ENCODE measurements at places on chromosomes 6 and 20. TPM values are rescaled to one million over a fixed set of nuclear protein-coding genes. Genes with fewer than 3 reads are reported as not detected.

TRPC4AP gene
- total RNA-seq = 122 TPM

GRCh38 chr6:35076997-35077712 is 64.0 kb downstream of the TCP11 start:
- H3K27ac ChIP-seq = no peak overlapping the region
- H3K27me3 ChIP-seq = no peaks in the 10 kb centered on the region
- H3K4me1 ChIP-seq = no peaks in the 10 kb centered on the region
- H3K36me3 ChIP-seq = peaks cover 10% of the 10 kb centered on the region

TMEM244 gene
- total RNA-seq = not detected

GRCh38 chr6:153340568-153340967 is 209.5 kb upstream of the RGS17 start:
- no peak overlapping the region for H3K4me3 ChIP-seq
- no peaks in the 10 kb centered on the region for H3K27me3 ChIP-seq
- H3K27ac ChIP-seq = no peak overlapping the region
- no peaks in the 10 kb centered on the region for H3K36me3 ChIP-seq

VAPB gene
- 56.3 TPM for total RNA-seq

DNA sequence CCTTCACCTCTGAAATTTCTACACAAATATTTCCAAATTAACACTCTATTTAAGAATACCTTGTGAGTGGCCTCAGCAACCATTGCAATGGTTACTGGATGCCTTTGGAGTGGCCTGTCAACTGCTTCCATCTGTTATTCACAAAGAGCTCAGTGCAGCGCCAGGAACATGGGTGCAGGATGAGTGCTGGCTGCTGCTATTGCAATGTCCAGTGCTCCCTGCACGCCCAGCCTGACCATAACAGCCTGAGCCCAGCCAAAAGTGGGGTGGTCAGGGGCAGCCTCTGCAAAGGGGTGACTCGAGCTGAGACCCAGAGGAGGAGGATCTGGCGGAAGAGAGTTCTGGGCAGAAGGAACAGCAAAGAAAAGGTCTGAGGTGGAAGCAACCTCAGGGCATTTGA is 18.4 kb downstream of the CASS4 start:
- H3K36me3 ChIP-seq = no peaks in the 10 kb centered on the region
- H3K27me3 ChIP-seq = peaks cover 10% of the 10 kb centered on the region
- H3K4me3 ChIP-seq = no peak overlapping the region
- no peak overlapping the region for H3K27ac ChIP-seq
- peaks cover 2% of the 10 kb centered on the region for H3K4me1 ChIP-seq

GRCh38 chr6:21740376-21741124 is 147.0 kb downstream of the SOX4 start:
- H3K4me3 ChIP-seq = peak overlapping the region; percentile 55
- H3K27ac ChIP-seq = peak overlapping the region; percentile 93
- no peaks in the 10 kb centered on the region for H3K27me3 ChIP-seq
- DNase-seq = no peak
- peaks cover 61% of the 10 kb centered on the region for H3K4me1 ChIP-seq
- H3K36me3 ChIP-seq = peaks cover 8% of the 10 kb centered on the region

DNA sequence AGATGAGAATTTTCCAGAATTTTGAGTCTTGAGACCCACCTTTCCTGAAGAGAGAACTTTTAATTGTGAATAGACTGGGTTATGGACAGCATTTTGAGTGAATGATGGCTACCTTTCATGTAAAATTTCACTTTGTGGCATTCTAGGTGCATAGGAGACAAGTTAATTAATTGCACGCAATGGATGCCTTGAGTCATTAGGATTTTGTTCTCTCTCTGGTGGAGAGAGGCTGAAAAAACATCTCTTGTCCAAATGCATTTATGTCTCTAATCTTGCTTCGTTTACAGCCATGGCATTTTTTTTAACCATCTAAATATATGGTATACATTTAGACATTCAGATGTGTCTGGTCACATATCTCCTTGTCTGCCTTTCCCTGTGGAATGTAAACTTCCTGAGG is 3.1 kb downstream of the RHAG start:
- no peaks in the 10 kb centered on the region for H3K36me3 ChIP-seq
- no peak overlapping the region for H3K27ac ChIP-seq
- no peaks in the 10 kb centered on the region for H3K27me3 ChIP-seq
- H3K4me3 ChIP-seq = no peak overlapping the region
- no peak for DNase-seq
- H3K4me1 ChIP-seq = no peaks in the 10 kb centered on the region

DNA sequence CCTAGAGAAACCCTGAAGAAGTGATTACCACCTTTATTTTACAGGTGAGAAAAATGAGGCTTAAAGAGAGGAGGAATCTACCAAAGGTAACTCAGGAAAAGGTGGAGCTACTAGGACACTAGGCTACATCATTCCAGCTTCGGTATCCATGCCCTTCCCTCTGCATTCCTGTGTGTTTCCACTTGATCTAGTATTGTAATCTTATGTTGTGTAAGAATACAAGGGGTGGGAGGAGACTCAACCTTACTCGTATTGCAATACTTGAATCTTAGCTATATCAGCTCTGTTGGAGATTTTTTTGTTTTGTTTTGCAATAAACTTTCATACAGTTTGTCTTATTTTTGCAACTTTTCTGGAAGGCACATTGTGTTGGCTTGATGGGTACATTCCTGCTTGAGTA is 742.4 kb downstream of the PTPRT start:
- peaks cover 3% of the 10 kb centered on the region for H3K27me3 ChIP-seq
- H3K27ac ChIP-seq = no peak overlapping the region
- no peak overlapping the region for H3K4me3 ChIP-seq
- peaks cover 23% of the 10 kb centered on the region for H3K36me3 ChIP-seq

HCRTR2 gene
- not detected for total RNA-seq

GRCh38 chr20:44035924-44036323 is 121.3 kb downstream of the TOX2 start:
- no peak overlapping the region for H3K27ac ChIP-seq
- no peaks in the 10 kb centered on the region for H3K36me3 ChIP-seq
- H3K4me1 ChIP-seq = no peaks in the 10 kb centered on the region
- H3K27me3 ChIP-seq = peaks cover 38% of the 10 kb centered on the region
- no peak for DNase-seq

GRCh38 chr20:62771396-62772102 is 24.7 kb upstream of the MRGBP start:
- DNase-seq = no peak
- H3K27me3 ChIP-seq = peaks cover 30% of the 10 kb centered on the region
- H3K4me1 ChIP-seq = peaks cover 14% of the 10 kb centered on the region
- no peaks in the 10 kb centered on the region for H3K36me3 ChIP-seq

COL10A1 gene
- total RNA-seq = not detected

GRCh38 chr20:42752620-42753019 is 437.1 kb downstream of the PTPRT start:
- no peaks in the 10 kb centered on the region for H3K27me3 ChIP-seq
- H3K4me1 ChIP-seq = peaks cover 20% of the 10 kb centered on the region
- H3K36me3 ChIP-seq = peaks cover 10% of the 10 kb centered on the region
- DNase-seq = no peak
- no peak overlapping the region for H3K27ac ChIP-seq

HDGFL1 gene
- not detected for total RNA-seq

- peaks cover 2% of the 10 kb centered on the region for H3K36me3 ChIP-seq
- H3K27ac ChIP-seq = peak overlapping the region; percentile 2
- H3K4me3 ChIP-seq = no peak overlapping the region
- H3K4me1 ChIP-seq = peaks cover 4% of the 10 kb centered on the region
- H3K27me3 ChIP-seq = no peaks in the 10 kb centered on the region
- no peak for DNase-seq
These were observed 20.3 kb downstream of the TBPL1 start for GRCh38 chr6:133973109-133973971.

- H3K27ac ChIP-seq = no peak overlapping the region
- peaks cover 1% of the 10 kb centered on the region for H3K36me3 ChIP-seq
- DNase-seq = no peak
These were observed 28.2 kb upstream of the KCNB1 start for GRCh38 chr20:49510562-49511122.

All from progenitor cell of endocrine pancreas (in vitro differentiated cells).